Activated CD8-positive, alpha-beta memory T cell treated with anti-CD3 and anti-CD28 coated beads for 1 hour (primary cell): ENCODE measurements at places on chromosomes 2 and 18.

GRCh38 chr2:119698246-119698645 lies 19.2 kb downstream of the TMEM177 start:
- no peak for DNase-seq

DNA sequence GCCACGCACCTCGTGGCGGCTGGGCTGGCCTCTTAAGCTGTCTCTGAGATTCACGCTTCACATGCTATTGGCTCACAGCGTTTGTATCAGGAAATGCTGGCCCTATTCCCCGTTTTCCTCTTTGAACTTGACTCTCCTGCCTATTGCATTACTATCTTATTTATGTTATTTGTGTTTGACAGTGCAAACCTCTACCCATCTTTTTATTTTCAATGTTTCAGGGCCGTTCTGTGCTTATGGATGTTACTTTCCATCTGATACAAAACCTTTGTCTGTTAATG lies 149.9 kb upstream of the TWIST2 start:
- DNase-seq = no peak

- DNase-seq = no peak
These were observed 2.7 kb downstream of the KCTD18 start for GRCh38 chr2:200507179-200507578.

- no peak for DNase-seq
These were observed 147.5 kb downstream of the NCKAP5 start for GRCh38 chr2:133420788-133421187.

DNA sequence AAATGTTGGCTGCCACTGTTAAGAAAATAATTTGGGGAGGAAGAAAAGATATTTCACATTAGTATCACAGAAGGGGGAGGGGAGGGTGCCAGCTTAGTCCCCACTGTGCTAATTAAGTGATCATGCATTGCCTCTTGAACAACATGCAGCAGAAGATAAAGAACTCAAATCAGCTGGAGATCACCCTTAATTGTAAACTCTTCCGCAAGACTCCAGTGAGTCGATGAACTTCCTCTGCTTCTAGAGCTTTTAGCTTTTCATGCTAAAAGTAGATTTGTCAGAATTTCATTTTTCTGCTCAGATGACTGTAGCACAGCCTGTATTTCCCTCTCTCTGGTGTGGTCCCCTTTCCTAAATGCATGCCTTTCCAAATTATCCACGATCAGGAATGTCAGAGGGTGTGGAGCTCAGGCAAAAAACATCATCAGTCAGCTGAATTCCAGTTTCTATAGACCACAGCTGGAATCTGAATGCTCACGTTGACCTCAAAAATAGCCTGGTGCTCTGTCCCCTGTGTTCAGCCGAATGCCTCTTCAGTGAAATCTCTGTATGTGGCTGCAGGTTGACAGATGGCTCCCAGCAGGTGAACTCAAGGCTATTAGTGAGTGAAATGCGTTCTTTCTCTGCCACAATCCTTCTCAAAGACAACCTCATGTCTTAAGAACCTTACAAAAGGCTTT lies 156.8 kb upstream of the UNC80 start:
- DNase-seq = no peak

DNA sequence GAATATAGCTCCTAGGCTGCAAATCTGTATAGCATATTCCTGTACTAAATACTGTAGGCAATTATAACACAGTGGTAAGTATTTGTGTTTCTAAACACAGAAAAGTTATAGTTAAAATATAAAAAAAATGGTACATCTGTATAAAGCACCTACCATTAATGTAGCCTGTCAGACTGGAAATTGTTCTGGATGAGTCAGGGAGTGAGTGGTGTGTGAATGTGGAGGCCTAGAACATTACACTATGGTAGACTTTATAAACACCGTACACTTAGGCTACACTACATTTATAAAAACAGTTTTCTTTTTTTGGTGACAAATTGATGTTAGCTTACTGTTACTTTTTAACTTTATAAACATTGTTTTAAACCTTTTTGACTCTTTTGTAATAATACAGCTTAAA lies 226.3 kb downstream of the CCDC85A start:
- DNase-seq = no peak

DNA sequence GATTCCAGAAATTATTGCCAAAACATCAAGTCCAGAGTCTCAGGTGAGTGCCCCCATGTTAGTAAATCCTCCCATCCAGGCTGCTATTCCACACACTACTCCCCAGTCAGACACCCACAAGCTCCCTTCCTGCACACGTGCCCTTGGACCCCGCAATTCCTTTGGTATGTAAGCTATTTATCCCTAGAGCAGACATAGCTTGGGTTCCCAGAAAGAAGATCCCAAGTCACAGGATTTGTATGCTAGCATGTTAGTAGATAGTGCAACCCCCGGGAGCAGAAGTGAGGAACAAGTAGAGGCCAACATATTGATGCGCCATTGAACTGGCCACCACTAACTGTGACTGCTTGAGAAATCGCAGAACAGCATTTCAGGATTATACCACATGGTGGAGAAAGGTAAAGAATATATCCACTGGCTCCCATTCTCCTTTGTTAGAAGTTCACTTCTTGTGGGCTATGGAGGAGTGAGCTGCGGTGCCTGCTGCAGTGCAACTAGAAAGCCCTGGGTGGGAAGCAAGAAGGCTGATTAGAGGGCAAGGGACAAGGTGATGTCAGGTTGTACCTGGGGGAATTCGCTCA lies 137.5 kb upstream of the CHAC2 start:
- no peak for DNase-seq

DNA sequence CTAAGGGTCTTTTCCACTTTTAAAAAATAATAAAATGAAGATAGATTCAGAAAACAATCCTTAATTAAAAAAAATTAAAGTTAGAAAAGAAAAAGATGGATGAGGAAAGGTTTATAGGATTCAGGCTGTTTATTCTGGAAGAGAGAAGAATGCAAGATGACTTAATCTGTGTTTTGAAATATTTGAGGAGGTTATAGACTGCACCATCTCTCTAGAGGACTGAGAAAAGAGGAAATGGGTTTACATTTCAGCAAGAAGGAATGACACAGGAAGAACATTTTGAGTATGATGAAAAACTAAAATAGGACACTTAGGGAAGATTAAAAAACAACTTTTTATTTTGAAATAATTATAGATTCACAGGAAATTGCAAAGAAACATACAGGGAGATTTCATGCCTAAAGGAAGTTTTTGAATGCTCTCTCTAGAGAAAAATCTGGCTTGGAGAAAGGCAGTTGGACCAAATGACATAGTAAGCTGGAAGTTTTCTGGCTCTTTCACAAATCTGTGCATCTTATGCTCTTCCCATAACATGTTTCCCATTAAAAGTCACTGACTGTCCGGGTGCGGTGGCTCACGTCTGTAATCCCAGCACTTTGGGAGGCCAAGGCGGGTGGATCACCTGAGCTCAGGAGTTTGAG lies 75.0 kb downstream of the CERS6 start:
- no peak for DNase-seq

GRCh38 chr18:35110554-35111485 lies 69.6 kb downstream of the MAPRE2 start:
- DNase-seq = no peak

- no peak for DNase-seq
These were observed 205.4 kb downstream of the PPP1R1C start for GRCh38 chr2:182191061-182191460.

DNA sequence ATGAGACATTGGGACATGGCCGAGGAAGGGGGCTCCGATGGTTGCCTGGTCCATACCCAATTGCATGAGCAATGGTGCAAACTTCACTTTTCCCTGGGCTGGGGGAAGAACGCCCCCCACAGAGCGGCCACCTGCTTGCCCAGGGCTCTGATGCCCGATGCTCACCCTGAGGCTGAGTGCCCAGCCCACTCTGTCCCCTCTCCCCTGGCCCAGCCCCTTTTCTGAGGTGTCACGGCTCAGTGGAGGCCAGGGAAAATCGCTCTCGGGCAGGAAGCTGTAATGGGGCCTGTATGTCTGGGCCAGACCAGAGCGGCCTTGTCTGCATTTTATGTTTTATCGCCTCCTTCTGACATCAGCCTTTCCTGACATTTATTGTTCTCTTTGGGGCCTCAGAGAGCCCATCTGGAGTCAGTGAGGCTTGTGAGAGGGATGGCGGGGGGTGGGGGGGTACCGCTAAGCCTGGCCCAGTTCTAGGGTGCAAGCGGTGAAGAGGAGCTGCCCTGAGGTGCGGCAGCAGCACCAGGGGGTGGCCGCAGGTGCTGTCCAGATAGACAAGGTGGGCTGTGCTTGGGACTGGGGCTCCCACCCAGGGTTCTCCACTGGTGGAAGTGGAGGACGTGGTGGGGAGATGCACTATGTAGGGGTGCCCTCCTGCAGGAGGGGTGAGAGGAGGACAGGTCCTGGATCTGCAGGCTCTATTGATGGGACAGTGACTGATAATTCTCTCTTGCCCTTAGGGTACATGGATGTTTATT lies 46.2 kb downstream of the INHBB start:
- no peak for DNase-seq

GRCh38 chr2:46982351-46983064 lies 66.9 kb upstream of the MCFD2 start:
- DNase-seq = no peak

DNA sequence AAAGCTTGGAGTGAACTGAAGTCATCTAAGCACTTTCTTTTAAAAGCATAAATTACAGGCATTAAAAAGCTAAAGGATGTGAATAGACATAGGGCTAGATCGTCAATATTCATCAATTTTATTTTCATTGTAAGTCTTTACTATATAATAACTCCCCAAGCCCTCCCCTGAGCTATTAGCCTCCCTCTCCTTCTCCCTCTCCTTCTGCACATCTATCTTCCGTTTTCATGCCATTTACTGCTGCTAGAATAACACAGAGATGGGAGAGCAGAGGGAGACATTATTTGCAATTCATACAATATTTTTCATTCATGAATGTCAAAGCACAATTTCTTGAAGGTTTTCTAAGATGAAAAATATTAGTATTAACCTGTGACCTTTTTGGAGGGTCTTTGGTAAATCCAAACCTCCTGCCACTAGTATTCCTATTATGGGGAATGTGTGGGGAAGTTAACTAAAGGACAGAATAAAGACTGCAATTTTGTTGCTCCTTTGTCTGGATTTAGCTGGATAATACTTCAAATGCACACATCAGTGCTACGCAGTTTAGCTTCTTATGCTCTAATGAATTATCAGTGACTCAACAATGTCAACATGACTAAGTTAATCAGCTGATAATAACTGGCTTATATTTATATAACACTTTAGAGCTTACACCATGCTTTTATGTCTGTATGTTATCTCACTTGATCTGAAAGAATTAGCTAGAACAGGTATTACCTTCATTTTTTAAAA lies 28.2 kb upstream of the MFF start:
- no peak for DNase-seq

DNA sequence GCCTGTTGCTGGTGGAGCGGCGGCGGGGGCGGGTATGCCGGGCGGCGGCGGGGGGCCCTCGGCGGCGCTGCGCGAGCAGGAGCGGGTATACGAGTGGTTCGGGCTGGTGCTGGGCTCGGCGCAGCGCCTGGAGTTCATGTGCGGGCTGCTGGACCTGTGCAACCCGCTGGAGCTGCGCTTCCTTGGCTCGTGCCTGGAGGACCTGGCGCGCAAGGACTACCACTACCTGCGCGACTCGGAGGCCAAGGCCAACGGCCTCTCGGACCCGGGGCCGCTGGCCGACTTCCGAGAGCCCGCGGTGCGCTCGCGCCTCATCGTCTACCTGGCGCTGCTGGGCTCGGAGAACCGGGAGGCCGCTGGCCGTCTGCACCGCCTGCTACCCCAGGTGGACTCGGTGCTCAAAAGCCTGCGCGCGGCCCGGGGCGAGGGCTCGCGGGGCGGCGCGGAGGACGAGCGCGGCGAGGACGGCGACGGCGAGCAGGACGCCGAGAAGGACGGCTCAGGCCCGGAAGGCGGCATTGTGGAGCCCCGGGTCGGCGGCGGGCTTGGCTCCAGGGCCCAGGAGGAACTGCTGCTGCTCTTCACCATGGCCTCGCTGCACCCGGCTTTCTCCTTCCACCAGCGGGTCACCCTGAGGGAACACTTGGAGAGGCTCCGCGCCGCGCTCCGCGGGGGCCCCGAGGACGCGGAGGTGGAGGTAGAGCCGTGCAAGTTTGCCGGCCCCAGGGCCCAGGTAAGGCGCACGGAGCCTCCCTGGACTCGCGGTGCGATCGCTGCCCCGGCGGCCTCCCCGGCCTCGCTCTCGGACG lies 1.0 kb downstream of the ZCCHC2 start:
- no peak for DNase-seq

- DNase-seq = no peak
These were observed 83.4 kb upstream of the B3GNT7 start for GRCh38 chr2:231312066-231312465.

GRCh38 chr2:3956892-3957291 lies 253.5 kb downstream of the DCDC2C start:
- no peak for DNase-seq

DNA sequence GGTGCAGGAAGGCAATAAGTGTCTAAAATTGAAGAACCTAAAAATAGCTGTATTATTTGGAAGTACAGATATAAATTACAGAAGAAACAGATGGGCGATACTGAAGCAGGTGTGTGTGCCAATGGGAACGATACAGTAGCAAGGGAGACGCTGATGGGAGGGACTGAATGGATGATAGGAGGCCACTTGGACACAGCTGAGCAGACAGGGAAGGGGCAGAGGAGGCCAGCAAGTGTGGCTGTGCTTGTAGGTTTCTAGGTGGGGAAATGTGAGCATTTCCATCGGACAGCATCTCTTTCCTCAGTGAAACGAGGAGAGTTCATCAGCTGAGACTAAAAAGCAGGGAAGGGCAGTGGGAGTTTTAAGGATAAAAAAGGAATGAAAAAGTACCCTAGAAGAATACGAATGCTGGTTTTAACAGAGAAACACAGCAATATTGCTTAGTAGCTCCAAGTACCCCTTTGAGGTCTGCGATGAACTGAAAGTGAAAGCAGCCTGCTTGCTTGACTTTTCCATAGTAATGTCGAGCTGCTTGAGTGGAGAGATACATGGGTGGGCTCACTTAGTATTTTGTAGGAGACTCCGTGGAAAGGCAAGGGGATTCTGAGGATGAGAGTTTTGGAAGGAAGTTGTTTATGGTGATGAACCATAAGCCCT lies 91.7 kb upstream of the EPC2 start:
- DNase-seq = no peak

DNA sequence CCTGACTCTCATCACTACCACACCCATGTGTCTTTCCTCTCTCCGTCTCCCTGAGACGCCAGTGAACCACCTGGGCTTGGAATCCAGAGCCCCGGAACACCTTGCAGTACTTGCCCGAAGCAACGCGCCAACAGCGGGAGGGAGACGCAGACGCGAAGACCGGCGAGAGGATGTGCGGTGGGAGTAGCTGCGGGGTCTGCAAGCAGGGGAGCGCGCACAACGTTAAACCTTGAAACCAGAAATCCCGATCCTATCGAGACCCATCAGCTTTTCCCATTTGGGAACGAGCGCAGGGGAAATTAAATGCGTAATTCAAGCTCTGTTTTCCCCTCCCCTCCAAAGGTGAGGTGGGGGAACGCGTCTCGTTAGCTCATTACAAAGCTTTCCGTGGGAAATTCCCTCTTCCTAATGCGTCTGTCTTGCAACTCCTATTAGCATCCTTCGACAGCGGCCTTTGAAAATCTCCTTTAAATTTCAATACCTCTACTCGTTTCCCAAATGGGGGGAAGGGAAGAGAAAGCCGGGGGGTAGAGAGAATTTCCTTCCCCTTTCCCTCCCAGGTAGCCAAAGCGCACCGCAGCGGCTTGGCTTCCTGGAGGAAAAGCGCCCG lies 421 bp upstream of the CNTNAP5 start:
- DNase-seq = no peak
